Islet precursor cell (in vitro differentiated cells): ENCODE measurements at places on chromosomes 7 and 10.

GRCh38 chr10:27225011-27225590, 15.5 kb downstream of the ACBD5 start:
- DNase-seq = no peak

GRCh38 chr7:104124469-104124868, 83.3 kb downstream of the ORC5 start:
- DNase-seq = peak; percentile 60

DNA sequence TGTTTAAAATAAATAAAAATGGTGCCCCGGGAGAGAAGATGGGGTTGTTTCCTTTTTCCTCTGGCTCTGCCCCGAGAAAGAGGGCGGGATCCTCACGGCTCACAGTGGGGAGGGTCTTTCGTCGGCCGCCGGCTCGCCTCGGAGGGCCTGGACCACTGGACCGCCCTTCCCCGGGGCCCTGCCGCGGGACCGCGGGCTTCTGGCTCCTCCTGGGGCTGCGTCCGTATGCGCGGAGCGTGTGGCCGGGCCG, 3.5 kb upstream of the IGF2BP3 start:
- no peak for DNase-seq

DNA sequence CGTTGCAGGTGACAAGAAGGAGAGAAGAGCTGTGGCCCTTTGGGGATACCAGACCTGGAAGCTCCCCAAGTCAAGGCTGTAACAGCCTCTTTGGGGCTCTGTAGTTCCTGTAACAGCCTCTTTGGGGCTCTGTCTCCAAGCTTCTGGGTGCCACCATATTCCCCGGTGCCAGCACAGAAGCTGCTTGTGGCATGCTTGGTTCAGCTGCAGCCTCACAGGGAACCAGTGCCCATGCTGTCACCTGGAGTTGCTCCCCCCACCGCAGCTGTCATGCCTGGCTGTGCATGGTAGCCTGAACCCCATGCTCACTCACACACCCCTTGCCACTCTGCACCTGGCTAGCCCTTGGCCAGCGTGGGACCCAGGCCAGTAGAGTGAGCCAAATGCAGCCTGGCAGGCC, 109.1 kb downstream of the ELAPOR2 start:
- no peak for DNase-seq

- DNase-seq = no peak
Measured at GRCh38 chr7:53318566-53318965, 283.1 kb downstream of the POM121L12 start.

GRCh38 chr7:24936121-24936824, 43.7 kb downstream of the OSBPL3 start:
- DNase-seq = peak; percentile 64

- peak; percentile 80 for DNase-seq
Measured at GRCh38 chr10:21807180-21807579, 196.3 kb downstream of the DNAJC1 start.

DNA sequence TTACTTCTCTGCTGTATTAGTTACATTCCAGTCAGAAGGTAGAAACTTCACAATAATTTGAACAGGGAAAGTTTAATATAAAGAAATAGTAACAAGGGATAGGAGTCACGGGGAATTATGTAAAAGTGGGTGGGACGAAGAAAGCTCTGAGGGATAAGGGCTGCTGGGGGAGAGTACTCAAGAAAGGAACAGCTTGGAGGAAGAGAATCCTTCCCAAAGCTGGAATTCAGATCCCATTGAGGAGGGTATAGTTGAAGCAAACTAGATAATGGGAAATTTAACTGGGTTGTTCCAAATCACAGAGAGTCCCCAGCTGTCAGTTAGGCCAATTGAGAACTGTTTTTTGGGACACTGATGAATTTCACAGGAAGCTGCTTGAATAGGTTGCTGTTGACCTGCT, 53.2 kb upstream of the MACC1 start:
- DNase-seq = no peak
